ENCODE measurements at places on chromosomes 1 and 21.

- DNase-seq: no peak
Observed at GRCh38 chr21:41962425-41962966, 8.7 kb upstream of the C2CD2 start.

- no peak for DNase-seq
Observed at GRCh38 chr21:30947141-30947540, 65.8 kb upstream of the KRTAP11-1 start.

DNA sequence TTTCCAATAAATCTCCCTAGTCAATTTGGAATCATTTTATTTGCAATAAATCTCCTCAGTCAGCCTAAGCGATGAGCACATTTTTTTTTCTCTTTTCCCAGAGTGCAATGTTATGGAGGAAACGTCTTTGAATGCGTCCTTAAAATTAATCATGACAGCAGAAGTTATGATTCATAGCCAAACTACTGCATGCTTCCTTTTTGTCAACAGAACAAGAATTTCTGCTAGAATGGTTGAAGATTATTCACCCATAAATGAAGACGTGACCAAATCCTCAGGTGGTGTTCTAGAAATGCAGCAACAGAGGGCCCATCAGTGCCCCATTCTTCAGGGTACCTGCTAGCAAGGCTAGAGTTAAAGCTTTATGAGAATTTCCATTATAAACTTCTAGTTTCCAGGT is 407.9 kb upstream of the PKN2 start:
- DNase-seq: no peak

DNA sequence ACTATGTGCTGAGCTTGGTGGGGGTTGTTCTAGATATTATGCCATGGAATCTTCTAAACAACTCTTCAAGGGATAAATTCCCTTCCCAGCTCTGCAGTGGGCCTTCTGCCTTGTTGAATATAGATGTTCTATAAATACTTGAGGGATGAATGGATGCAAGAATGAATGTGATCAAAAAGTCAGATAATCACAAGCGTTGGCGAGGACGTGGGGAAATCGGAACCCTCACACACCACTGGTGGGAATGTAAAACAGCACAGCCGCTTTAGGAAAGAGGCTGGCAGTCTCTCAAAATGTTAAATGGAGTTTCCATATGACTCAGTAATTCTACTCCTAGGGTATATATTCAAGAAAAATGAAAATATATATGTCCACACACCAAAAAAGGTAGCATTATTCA is 19.0 kb downstream of the SDC3 start:
- no peak for DNase-seq

DNA sequence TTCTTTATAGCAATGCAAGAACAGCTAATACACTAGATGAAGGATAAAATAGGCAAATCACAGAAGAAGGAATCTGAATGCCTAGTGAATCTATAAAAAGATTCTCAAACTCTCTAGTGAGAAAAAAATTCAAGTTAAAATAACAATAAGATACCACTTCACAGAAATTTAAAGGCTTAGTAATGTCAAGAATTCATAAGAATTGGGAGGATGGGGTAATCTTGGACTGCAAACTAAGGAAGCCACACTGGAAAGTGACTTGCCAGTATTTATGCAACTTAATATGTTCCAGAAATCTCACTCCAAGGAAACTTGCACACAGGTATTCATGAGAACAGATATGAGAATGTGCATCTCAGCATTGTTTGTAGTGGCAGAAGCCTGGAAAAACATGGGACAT is 38.9 kb upstream of the PRRC2C start:
- no peak for DNase-seq

GRCh38 chr1:16402742-16403141 is 34.5 kb downstream of the SPATA21 start:
- no peak for DNase-seq

- no peak for DNase-seq
Observed at GRCh38 chr1:29453502-29454240, 217.3 kb downstream of the PTPRU start.

GRCh38 chr1:169594391-169594790 is 8.1 kb upstream of the F5 start:
- DNase-seq: no peak

GRCh38 chr1:162873671-162874666 is 13.0 kb upstream of the CCDC190 start:
- DNase-seq: no peak

GRCh38 chr1:3695326-3696217 is 43.3 kb downstream of the TP73 start:
- no peak for DNase-seq

DNA sequence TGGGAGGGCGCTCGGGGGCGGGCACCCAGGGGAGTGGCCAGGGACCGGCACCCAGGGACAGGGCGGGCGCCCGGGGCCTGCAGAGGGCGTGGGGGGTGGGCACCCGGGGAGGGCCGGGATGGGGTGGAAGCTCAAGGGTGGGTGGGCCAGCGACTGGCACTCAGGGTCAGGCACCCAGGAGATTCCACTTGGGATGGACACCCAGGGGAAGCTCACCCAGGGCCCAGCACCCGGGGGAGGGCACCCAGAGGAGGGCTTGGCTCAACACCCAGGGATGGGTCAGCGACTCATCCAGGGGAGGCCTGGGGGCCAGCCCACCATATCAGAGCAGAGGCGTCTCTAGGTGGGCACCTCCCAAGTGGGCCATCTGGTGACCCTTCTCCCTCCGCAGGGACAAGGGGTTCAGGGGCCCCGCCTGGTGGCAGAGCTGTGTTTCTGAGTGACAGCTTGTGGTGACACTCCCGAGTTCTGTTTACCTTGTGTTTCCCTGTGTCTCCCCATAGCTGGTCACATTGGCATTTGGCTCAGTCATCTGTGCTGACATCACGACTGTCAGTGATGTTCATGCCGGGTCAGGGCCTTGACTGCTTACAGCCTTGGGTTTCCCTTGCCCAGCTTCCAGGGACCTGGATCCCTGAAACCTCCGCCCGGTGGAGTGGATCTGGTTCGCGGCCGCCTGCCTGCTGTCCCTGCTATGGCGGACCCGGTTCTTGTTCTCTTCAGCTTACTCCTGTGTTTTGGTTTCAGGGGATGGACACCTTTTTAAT is 749 bp downstream of the IBA57 start:
- no peak for DNase-seq

DNA sequence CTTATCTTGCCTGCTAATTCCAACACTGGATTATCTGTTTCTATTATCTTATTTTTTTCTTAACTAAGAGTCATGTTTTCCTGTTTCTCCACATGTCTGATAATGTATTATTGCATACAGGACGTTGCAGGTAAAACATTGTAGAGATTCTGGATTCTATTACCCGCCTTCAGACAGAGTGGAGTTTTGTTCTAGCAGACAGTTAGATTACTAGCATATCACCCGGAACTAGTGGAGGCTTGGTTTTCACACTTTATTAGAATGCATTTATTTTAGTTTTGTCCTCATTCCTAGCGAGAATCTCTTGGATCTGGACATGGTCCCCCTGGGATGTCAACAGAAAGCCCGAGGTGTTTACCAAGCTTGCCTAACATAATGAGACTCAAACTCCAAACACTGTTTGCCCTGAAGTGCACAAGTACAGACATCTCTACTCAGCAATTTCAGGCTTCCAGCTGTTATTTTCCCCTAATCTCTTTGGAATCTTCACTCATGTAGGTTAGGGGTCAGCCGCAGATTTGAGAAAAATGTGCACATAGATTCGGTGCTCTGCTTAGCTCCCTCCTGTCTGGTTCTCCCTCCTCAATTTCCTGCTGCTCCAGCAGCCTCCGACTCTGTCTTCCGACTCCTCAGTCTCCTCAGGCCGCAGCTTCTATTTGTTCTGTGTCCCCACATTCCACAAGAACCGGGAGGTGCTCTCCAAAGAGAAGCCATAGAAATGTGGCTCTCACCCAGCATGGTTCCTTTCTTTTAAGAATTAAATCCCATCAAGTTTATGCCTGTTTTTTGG is 36.8 kb upstream of the PTPRF start:
- DNase-seq: no peak

DNA sequence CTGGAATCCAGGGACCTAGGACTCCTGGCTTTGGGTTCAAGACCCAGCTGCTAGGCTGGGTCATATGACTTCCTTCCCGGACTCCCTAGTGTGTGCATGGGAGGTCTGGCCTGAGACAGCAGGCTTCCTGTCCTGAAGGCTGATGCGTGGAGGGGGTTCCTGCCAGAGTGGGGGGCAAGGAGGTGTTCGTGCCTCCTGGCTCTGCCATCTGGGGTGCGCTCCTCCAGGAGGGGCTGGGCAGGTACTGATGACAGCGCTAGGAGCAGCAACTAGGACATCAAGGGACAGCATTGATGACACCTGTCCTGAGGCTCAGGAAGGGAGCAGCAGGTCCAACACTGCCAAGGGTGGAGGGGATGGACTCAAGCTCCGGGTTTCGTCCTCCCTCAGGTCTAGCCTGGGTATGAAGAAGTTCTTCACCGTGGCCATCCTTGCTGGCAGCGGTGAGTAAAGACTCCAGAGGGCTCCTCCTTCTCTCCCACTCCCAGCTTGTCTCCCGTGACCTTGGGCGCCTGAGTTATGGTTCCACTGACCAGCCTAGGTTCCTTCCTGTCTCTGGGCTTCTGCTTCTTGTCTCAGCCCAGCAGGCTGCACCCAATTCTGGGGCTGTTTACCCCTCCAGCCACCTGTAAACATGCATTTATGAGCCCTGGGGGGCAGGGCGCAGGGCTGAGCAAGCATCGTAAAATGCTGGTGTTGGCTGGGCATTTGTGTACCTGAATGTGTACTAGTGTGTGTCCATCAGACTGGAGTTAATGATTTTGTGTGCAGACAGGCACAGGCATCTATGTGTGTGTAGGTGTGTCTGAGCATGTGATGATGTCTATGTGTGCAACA is 871 bp downstream of the PLA2G2F start:
- no peak for DNase-seq

GRCh38 chr21:39537571-39537970 is 75.2 kb upstream of the B3GALT5 start:
- no peak for DNase-seq

- no peak for DNase-seq
Observed at GRCh38 chr1:235776396-235776795, 90.3 kb downstream of the LYST start.

DNA sequence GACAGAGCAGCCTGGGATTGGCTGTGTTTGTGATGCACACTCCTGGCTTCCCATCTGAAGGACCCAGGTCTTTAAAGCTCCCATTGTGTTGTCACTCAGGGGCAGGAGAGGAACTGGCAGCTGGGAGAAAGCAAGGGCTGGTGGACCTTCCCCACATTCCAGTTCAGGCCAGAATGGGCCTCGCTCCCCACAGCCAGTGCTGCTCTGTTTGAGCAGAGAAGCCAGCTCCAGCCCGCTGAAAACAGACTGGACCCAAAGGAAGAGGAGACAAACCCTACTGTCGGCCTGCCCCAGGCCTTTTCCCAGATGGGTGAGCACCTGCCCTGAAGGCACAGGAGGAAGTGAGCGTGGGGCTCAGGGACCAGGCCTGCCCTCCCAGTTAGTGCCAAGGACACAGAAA is 499.4 kb downstream of the NPHP4 start:
- no peak for DNase-seq

- no peak for DNase-seq
Observed at GRCh38 chr1:219837274-219837993, 90.9 kb downstream of the SLC30A10 start.

DNA sequence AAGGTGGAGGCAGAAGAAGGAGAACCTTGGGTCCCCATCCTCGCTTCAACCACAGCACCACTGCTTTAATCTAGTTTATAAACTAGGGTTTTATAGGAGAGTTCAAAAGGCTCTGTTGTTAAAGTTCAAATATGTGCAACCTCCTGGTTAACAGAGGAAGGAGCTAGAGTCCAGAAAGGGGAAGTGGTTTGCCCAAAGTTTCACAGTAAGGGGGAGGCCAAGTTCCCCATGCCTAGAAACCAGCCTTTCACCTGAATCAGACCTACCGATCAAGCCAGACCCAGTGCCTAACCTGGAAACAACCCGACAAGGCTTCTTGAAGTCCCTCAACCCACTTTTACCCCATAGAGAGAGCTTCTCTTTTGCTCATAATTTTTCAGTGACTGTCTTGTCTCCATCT is 106.5 kb downstream of the PLPP3 start:
- DNase-seq: peak; percentile 27

DNA sequence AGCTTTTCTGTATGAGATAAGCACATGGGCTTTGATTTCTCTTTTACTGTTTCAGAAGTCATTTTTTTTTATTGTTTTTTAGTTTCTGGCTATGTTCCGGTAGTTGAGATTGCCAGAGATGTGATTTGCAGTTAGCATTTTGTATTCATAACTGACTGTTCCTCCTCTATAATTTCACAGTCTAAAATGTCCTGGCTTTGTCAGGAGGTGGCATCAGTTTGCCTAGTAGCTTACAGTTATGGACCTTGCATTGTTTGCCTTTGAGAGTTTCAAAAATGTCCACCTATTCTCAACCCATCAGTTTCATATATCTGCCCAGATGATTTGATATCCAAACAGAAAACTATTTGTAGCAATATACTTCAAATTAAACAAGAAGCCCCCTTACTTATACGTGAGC is 39.5 kb upstream of the ST6GALNAC3 start:
- DNase-seq: no peak

DNA sequence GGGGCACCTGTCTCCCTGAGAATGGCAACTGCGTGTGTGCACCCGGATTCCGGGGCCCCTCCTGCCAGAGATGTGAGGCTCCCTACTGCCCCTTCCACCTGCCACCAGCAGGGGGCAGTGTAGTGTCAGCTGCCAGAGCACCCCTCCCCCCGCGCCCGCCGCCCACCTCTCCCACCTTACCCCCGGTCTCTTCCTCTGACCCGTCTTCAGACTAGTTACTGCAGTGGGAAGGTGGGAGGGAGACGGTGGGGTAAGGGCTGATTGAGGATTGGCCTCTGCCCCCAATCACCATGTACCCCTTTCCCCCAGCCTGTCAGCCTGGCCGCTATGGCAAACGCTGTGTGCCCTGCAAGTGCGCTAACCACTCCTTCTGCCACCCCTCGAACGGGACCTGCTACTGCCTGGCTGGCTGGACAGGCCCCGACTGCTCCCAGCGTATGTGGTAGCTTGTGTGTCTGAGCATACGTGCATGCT is 10.1 kb upstream of the LRRC71 start:
- no peak for DNase-seq

- no peak for DNase-seq
Observed at GRCh38 chr1:174262349-174263241, 103.3 kb downstream of the RABGAP1L start.

- DNase-seq: no peak
Observed at GRCh38 chr1:232624546-232625281, 5.2 kb downstream of the SIPA1L2 start.

DNA sequence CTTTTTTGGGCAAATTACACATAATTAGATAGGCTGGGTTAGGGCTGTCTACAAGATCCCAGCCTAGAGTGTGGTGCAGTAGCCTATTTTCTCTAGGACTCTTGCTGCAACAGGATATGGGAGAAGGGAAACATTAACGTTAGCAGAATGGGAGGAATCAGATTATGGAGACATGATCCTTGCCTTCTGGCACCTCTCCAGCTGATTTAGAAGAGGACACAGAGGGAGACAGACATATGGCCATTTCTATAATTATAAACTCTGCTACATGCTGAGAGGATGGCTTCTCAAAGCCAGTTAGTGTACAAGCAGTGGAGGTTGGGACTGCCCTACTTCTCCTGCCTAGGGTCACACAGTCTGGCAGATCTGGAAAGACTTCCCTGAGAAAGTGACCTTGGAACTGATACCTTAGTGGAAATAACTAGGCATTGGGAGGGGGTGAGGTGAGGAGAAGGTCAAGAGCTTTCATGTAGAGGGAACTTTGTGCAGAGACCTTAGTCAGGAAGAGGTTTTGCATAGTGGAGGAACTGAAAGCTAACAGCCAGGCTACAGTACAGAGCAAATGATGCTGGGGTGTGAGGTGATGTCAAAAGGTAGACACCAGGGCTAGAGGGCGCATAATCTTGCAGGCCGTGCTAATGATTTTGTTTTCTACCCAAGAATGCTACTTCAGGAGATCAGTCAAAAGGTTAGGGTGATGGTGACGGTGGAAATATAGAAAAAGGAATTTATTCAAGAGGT is 1.2 kb upstream of the CD1D start:
- no peak for DNase-seq

Data from osteocyte (in vitro differentiated cells).